ENCODE measurements at places on chromosomes 12 and 14. TPM values are rescaled to one million over a fixed set of nuclear protein-coding genes. Genes with fewer than 3 reads are reported as not detected.

SLC24A4 gene
- not detected for total RNA-seq

GLIPR1L1 gene
- total RNA-seq: not detected

ARMH4 gene
- 2.6 TPM for total RNA-seq

EML1 gene
- 12.0 TPM for total RNA-seq

KRT4 gene
- 20.7 TPM for total RNA-seq

PLD4 gene
- not detected for total RNA-seq

KCNA5 gene
- not detected for total RNA-seq

MBIP gene
- 8.5 TPM for total RNA-seq

FBLN5 gene
- total RNA-seq: 0.58 TPM

GDF3 gene
- not detected for total RNA-seq

P2RX7 gene
- total RNA-seq: 6.0 TPM

TAS2R7 gene
- total RNA-seq: not detected

CHGA gene
- not detected for total RNA-seq

DBX2 gene
- not detected for total RNA-seq

IGF1 gene
- total RNA-seq: not detected

YY1 gene
- 64.1 TPM for total RNA-seq

KRT78 gene
- 0.15 TPM for total RNA-seq

INSM2 gene
- total RNA-seq: 0.07 TPM

DACT1 gene
- total RNA-seq: 0.40 TPM

CRIP1 gene
- total RNA-seq: 45.9 TPM

GALNT8 gene
- total RNA-seq: not detected

AHSA1 gene
- total RNA-seq: 215 TPM

RNASE7 gene
- total RNA-seq: not detected

JAG2 gene
- 57.1 TPM for total RNA-seq

SLC5A8 gene
- total RNA-seq: not detected

C3AR1 gene
- total RNA-seq: not detected

MYO1H gene
- not detected for total RNA-seq

BCL7A gene
- total RNA-seq: 32.5 TPM

CPNE6 gene
- total RNA-seq: not detected

RASSF8 gene
- total RNA-seq: 51.2 TPM

GZMH gene
- total RNA-seq: not detected

ANO2 gene
- total RNA-seq: not detected

CD27 gene
- total RNA-seq: not detected

DENND5B gene
- total RNA-seq: 4.2 TPM

LRRC10 gene
- total RNA-seq: not detected

NOXRED1 gene
- 0.33 TPM for total RNA-seq

ANO4 gene
- not detected for total RNA-seq

IRF2BPL gene
- 146 TPM for total RNA-seq

WNT1 gene
- total RNA-seq: not detected

FOXN3 gene
- total RNA-seq: 13.2 TPM

TAS2R31 gene
- total RNA-seq: 0.75 TPM

GYS2 gene
- total RNA-seq: not detected

NPFF gene
- total RNA-seq: not detected

AQP6 gene
- not detected for total RNA-seq

FAM177A1 gene
- total RNA-seq: 36.2 TPM

GPD1 gene
- 0.11 TPM for total RNA-seq

SERPINA5 gene
- not detected for total RNA-seq

KRT79 gene
- total RNA-seq: 0.46 TPM

GUCY2C gene
- not detected for total RNA-seq

CLEC1B gene
- total RNA-seq: not detected

CPM gene
- total RNA-seq: 5.3 TPM

Measured in PC-3 (cell line).